Pericardium fibroblast (primary cell): ENCODE measurements at places on chromosomes 5 and 9. TPM values are rescaled to one million over a fixed set of nuclear protein-coding genes. Genes with fewer than 3 reads are reported as not detected.

Gene SHISAL2B
- not detected in 2 replicates for total RNA-seq

Gene KIF20A
- 1.3 and 4.3 TPM in 2 replicates for total RNA-seq

Gene THBS4
- 1.1 and 2.6 TPM in 2 replicates for total RNA-seq

Gene BARHL1
- total RNA-seq: not detected in 2 replicates

Gene FAM78A
- 1.7 and 2.0 TPM in 2 replicates for total RNA-seq

Gene PCDHGB3
- 0.58 and 1.8 TPM in 2 replicates for total RNA-seq

Gene FOXD4
- total RNA-seq: 0.70 TPM in 1 of 2 replicates, not detected in the other

Gene OGN
- 30.7 and 78.1 TPM in 2 replicates for total RNA-seq

Gene TMEM215
- under 0.01 TPM in 1 of 2 replicates, not detected in the other for total RNA-seq

Gene FRRS1L
- 0.35 and 1.2 TPM in 2 replicates for total RNA-seq

Gene PLEKHG4B
- total RNA-seq: not detected in 2 replicates

Gene SIMC1
- total RNA-seq: 6.4 and 9.3 TPM in 2 replicates

Gene TAS2R1
- not detected in 2 replicates for total RNA-seq

Gene TUBB4B
- total RNA-seq: 115 and 248 TPM in 2 replicates

Gene SPATA31E1
- not detected in 2 replicates for total RNA-seq

Gene ATP6V0E1
- total RNA-seq: 175 and 255 TPM in 2 replicates

Gene DDX4
- total RNA-seq: not detected in 2 replicates

Gene SEMA6A
- total RNA-seq: 1.4 and 2.9 TPM in 2 replicates

Gene PAEP
- total RNA-seq: 0.77 and 2.7 TPM in 2 replicates

Gene DMAC1
- total RNA-seq: 10.4 and 11.9 TPM in 2 replicates

Gene PSMB7
- total RNA-seq: 137 and 189 TPM in 2 replicates

Gene CCDC192
- 0.93 and 2.0 TPM in 2 replicates for total RNA-seq

Gene DMXL1
- total RNA-seq: 13.1 and 34.4 TPM in 2 replicates

Gene PDE6A
- total RNA-seq: under 0.01 TPM in 1 of 2 replicates, not detected in the other

Gene C9orf50
- not detected in 2 replicates for total RNA-seq

Gene FIBCD1
- 1.4 TPM in 2 replicates for total RNA-seq

Gene FGD3
- total RNA-seq: not detected in 2 replicates

Gene ADAMTSL1
- 14.8 and 37.4 TPM in 2 replicates for total RNA-seq

Gene UGT3A2
- not detected in 2 replicates for total RNA-seq

Gene PPP1R26
- total RNA-seq: 9.1 and 11.1 TPM in 2 replicates

Gene DBH
- total RNA-seq: not detected in 2 replicates

Gene PCDHA10
- total RNA-seq: under 0.01 TPM in 2 replicates

Gene FOXI1
- not detected in 2 replicates for total RNA-seq

Gene GFPT2
- total RNA-seq: 41.0 and 72.4 TPM in 2 replicates

Gene LRRC19
- not detected in 2 replicates for total RNA-seq

Gene TRPM3
- total RNA-seq: 0.09 and 2.5 TPM in 2 replicates

Gene IER5L
- 80.3 and 94.3 TPM in 2 replicates for total RNA-seq

Gene FOXD4L6
- total RNA-seq: 0.09 TPM in 1 of 2 replicates, not detected in the other

Gene NMUR2
- not detected in 2 replicates for total RNA-seq

Gene CFAP157
- 0.51 TPM in 1 of 2 replicates, not detected in the other for total RNA-seq

Gene ST8SIA4
- 0.47 and 0.85 TPM in 2 replicates for total RNA-seq

Gene COX7C
- 453 and 484 TPM in 2 replicates for total RNA-seq

Gene SLC36A3
- total RNA-seq: not detected in 2 replicates

Gene POLR3G
- total RNA-seq: 3.4 and 6.3 TPM in 2 replicates

Gene ASPN
- total RNA-seq: 27.6 and 39.3 TPM in 2 replicates

Gene LECT2
- not detected in 2 replicates for total RNA-seq

Gene FOXD4L5
- 0.94 TPM in 1 of 2 replicates, not detected in the other for total RNA-seq

Gene PCDHAC2
- 0.60 and 2.6 TPM in 2 replicates for total RNA-seq

Gene INSYN2B
- 2.5 and 5.3 TPM in 2 replicates for total RNA-seq

Gene NDST1
- 86.9 and 110 TPM in 2 replicates for total RNA-seq

Gene FBP2
- total RNA-seq: not detected in 2 replicates

Gene ABITRAM
- 6.9 and 9.2 TPM in 2 replicates for total RNA-seq

Gene LCP2
- not detected in 2 replicates for total RNA-seq

Gene LURAP1L
- 17.7 and 26.5 TPM in 2 replicates for total RNA-seq

Gene IL5
- not detected in 2 replicates for total RNA-seq

Gene C5orf34
- total RNA-seq: 0.58 and 1.4 TPM in 2 replicates
